HS-27A (cell line): ENCODE measurements at places on chromosomes 4 and X.

DNA sequence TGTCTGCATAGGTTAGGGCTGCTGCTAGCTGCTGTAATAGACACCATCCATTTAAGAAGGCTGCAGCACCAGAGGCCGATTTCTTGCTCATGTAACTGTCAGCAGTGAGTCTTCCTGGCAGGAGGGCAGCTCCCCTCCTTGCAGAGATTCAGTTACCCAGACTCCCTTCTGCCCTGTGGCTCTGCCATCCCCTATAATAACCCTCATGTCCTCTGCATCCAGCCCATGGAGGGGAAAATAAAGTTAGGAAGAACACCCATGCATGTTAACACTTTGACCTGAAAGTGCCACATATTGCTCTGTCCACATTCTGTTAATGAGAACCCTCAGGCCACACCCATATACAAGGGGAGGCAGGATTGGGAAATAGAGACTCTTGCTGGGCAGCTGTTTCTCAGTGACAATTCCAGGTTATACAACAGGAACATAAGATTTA, 5.4 kb downstream of the STBD1 start:
- no peak for DNase-seq

DNA sequence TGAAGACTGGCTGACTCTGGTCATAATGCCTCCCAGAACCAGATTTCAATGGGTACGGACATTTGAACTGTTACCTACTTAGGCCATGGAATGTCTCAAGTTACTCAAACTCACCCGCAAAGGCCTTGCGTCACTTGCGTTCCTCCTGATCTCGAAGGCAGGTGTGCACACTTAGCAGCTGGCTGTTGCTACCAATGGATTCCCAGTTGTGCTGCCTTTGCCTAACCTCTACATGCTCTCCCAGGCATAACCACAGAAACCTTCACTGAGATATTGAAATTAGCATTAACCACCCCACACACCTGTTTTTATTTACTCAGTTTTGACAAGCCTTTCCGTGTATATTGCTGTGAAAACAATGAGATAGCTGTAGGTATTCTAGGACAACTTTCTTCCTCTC, 2.8 kb downstream of the ERVMER34-1 start:
- no peak for DNase-seq

GRCh38 chr4:85555206-85555605, 80.3 kb downstream of the ARHGAP24 start:
- DNase-seq = no peak

- no peak for DNase-seq
Observed at GRCh38 chr4:145299380-145300076, 119.1 kb upstream of the OTUD4 start.

DNA sequence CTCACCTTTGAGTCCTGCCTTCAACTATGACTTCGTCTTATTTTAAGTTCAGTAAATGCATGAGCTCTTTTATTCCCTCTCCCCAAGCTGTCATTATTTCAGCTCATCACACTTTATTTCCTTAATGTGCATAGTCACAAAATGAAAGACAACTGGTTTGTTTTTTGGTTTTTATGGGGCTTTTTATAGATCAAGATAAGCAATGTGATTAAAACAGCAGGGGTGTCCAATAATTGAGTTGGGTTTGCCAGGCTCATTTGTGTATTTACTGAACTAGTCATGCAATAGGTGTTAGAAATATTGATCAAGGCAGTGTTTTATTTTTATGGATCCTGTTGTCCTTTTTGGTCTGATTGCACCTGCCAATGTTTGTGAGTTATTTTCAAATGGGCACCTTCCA, 102.2 kb downstream of the FRMPD4 start:
- no peak for DNase-seq

- no peak for DNase-seq
Observed at GRCh38 chr4:62619971-62620370, 1419.8 kb downstream of the ADGRL3 start.

DNA sequence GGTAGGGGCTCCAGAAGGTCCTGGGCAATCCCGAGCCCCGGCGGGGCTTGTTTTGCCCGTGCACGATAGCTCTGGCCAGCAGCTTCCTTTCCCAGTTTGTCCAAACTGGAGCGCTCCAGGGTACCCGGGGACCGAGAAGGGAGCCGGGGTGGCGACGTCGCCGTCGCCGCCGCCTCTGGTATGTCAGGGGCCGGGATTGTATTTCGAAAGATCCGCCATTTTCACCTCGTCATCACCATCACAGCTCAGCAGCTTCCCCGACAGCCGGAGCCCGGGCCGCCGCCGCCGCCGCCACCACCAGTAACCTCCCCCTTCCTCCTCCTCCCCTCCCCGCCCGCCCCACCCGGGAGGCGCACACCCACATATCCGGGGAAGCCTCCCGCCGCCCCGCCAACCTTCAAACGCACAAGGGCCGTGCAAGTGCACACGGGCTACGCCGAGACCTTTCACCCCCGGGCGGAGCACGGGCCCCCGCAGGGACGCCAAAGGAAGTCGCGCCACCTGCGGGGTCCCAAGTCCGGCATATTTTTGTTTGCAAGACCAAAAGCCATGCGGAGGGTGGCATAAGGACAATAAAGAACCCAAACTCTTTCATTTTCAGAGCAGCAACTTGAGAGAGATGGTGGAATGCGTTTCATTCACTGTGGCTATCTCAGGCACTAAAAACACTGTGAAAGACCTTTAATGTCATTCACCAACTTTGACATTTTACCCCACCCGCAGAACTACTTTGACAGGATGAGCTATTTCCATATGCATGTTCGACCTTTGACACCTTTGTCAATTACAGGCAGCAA, at the start of gene LIN54:
Gene LIN54 (minus strand): TSS at position 302 of the 797 bp plus-strand sequence. CDS start 25,979 bp downstream, outside the sequence.
- peak; percentile 19 for DNase-seq

DNA sequence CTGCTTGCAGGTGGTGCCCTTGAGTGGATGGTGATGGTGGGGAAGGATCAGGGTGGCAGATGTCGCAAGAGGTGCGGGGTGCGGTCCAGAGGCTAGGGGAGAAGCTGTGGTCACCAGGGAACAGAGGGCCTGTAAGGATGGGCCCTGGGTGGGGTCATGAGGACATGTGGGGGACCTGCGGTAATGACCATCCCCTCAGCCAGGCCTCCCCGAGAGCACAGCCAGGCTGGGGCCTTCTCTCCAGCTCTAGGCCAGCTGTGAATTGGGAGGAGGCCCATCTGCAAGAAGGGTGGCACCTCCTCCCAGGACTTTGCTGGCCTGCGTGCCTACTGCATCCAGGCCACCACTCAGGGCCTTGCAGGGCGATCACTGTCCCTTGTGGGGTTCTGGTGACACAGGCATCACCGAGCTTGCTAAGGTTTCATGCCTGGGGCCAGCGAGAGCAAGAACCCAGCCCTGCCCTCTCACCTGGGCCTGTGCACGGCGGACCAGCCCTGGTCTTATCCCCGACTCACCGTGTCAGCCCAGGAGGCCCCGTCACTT, 34.1 kb upstream of the MXD4 start:
- no peak for DNase-seq

GRCh38 chr4:42357325-42357724, 40.0 kb upstream of the SHISA3 start:
- no peak for DNase-seq

DNA sequence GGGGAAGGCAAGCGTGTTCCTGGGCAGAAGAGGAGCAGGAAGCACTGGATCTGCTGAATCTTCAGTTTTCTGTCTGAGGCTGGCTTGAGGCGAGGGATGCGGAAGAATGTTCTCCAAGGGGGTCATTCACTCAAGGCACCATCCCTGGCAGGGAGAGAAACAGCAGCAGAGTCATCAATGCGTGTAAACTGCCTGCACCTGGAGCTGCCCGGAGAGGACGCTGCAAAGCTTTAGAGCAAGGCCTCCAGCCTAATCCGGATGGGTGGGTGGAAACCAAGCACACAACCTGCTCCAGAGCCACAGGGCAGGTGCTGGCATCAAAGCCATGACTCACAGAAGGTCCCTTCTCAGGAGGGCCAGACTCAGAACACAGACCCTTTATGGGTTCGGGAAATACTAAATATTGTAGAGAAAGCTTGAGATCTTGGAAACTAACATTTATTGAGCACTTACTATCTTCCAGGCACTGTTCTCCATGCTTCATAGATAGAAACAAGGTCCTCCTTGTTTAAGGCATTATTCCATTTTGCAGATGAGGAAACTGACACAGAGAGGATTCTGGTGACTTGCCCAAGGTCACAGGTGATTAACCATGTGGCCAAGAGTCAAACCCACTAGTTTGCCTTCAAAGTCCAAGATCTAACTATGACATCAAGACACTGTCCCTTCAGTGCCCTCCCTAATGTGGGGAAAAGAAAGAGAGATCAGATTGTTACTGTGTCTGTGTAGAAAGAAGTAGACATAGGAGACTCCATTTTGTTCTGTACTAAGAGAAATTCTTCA, 7.7 kb downstream of the PROM1 start:
- no peak for DNase-seq

DNA sequence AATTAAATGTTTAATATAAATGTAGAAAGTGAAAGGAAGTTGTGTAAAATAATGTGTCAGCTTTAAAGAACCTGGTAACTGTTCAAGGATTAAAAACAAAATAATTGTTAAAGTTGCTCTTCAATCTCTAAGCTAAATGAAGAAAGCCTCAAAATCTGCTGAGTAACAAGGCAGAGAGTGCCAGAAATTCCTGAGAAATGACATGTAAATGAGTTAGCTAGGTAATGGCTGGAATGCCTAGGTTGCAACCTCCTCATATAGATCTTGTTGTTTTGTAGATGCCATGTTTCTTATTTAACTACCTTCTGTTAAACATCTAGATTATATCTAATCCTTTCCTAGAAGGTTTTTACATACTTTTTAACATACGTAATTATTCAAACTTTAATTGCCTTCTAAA, 763.6 kb upstream of the AGA start:
- no peak for DNase-seq

DNA sequence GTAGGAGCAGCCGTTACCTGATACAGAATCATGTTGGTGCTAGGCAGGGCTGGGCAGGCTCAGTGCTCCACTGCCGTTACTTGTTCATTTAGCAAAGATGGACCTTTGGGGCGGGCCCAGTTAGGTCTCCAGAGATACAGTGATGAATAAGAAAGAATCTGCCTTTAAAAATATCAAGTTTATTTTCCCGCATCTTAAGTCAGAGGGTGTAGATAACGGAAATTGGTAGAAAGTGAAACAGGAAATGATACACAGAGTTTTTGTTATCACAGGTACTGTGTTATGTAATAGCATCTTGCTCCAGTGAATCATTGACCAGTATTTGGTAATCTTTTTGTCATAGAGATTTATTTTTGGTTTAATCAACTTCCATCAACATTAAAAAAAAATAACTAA, 5.5 kb downstream of the TMEM131L start:
- no peak for DNase-seq

DNA sequence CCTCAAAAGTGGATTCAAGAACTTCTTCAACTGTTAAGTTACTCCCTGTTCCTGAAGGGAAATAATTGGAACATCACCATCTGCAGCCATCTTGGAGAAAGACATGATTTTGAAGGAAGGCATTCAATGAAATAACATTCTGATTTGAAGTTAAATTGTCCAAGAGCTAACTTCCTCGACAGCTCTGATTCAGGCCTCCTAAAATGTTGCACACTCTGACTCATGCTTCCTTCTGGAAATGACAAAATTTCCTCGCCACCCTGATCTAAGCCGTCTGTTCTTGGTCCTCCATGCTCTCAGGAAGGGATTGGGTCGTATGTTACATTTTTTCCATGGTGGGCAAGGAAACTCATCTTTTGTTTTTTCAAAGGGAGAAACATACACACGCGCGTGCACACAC, 496.9 kb upstream of the DIPK2B start:
- DNase-seq = peak; percentile 63

GRCh38 chrX:95629737-95630136, 1054.9 kb upstream of the DIAPH2 start:
- DNase-seq = no peak

DNA sequence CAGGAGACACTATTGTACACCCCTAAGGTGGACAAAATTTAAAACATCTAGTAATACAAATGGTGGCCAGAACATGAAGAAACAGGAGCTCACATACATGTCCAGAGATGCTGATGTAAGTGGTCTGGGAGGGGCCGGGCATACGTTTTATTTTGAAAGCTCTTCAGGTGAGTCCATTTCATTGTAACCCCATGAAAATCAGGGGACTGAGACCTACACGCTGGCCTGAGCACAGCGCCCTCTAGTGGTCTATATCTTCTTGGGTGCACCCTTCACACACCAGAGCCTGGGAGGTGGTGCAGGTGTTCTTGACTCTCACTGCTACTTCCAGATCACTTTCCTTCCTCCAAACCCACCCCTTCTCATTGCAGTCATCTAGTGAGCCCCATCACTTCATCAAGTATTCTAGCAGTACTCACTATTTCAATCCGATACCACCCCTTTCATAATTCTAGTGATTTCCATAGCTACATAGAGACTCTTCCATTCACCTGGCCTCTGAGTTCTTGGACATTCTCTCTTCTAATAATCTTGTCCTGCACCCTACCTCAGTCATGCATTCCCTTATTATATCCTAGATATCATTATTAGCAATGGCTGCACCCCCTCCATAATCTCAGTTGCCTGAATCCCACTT, 4.3 kb upstream of the TLR6 start:
- DNase-seq = no peak

DNA sequence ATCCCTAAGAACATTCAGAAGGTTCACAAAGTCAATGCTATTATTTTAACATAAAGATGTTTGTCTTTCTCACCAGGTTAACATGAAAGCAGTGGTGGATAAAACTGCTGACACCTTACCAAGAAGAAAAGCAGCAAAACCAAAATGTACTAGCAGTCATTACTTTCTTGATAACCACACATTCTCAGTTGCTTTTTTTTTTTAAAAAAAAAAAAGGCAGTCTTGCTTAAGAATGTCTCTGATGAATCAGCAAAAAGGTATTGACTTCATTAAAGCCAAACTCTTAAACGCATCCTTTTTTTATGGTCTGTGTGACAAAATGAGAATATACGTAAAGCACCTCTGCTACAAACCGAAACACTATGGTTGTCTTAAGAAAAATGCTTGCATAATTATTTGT, 31.9 kb downstream of the CDKL2 start:
- DNase-seq = no peak

DNA sequence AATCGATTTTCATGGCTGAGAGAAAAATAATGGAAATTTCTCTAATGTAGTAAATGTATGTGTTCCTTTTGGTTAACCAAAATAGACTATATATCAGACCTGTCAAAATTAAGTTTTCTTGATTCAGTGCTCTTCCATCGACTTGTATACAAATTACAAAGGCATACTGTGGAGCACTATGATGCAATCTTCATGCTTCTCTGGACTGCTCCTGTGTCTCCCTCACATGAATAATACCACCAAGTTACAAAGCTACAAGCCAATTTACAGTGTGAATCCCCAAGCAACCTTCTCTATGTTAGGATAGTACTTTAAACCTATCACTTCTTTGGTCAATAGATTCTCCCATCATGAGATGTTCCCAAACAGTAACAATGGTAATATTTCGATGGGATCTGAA, 577.9 kb downstream of the PPARGC1A start:
- DNase-seq = no peak

DNA sequence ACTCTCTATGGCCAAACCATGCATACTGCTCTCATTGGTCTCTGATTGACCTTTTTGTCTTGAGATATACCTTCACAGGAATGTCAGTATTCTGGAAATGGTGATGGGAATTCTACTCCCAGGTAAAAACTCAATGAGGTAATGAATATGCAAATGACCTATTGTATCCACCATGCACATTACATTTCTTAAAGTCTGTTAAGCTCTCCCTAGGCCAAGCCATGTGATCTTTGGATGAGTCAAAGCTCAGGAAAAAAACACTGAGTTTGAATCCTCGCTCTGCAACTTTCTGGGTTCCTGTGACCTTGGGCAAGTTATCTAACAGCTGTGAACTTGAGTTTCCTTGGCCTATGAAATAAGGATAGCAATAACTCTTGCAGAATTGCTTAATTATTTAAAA, 175.4 kb downstream of the PPP1R2C start:
- no peak for DNase-seq

GRCh38 chr4:140695483-140695882, 60.7 kb downstream of the TBC1D9 start:
- DNase-seq = no peak
